ENCODE measurements at places on chromosomes 1 and 21.

- DNase-seq, result no peak
Observed at GRCh38 chr1:41566274-41566885, 81.9 kb upstream of the EDN2 start.

- no peak for DNase-seq
Observed at GRCh38 chr1:109935451-109935900, 24.8 kb downstream of the CSF1 start.

- DNase-seq, result peak; percentile 40
Observed at GRCh38 chr1:60924964-60925798, 157.2 kb upstream of the NFIA start.

DNA sequence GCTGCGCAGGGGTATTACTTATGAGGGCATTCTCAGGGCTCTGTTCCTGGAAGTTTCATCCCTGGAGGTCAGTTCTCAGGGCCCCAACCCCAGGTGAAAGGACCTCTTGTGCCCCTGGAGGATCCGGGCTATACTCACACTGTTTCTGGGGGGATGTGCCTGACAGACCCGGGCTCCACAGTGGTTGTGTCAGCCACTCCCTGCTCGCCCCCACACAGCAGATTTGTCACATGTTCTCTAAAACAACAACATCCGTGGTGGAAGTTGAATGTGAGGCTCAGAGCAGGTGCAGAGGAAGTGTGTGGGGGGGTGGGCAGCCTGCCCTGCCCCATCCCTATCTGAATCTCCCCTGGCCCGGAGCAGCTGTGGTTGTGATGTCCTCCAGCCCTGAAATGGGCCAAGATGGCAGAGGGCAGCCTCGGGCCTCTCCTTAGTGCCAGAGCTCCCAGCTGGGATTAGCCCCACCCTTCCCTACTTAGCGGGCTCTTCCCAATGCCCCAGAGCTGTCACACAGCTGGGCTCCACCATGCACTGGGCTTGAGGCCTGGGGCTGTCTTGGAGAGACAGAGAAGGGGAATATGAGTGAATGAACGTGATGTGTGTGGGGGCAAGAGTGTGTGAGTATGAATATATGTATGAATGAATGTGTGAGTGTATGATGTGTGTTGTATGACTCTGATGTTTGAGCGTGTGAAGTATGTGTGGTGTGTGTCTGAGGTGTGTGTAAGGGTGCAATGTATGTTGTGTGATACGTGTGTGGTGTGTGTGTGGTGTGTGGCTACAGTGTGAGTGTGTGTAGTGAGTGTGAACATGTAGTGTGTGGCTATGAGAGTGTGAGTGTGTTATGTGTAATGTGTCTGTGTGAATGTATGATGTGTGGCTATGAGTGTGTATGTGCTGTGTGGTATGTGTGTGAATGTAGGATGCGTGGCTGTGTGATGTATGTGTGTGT lies 1.5 kb upstream of the FCMR start:
- DNase-seq, result no peak

- DNase-seq, result no peak
Observed at GRCh38 chr1:53066891-53067738, 5.1 kb downstream of the PODN start.
